Hematopoietic multipotent progenitor cell (in vitro differentiated cells): ENCODE measurements at places on chromosomes 16 and 17. TPM values are rescaled to one million over a fixed set of nuclear protein-coding genes. Genes with fewer than 3 reads are reported as not detected.

- DNase-seq = no peak
Observed at GRCh38 chr16:86013867-86014266, 114.9 kb downstream of the IRF8 start.

GRCh38 chr16:88289561-88289960 is 93.2 kb upstream of the ZNF469 start:
- DNase-seq = no peak

- DNase-seq = no peak
Observed at GRCh38 chr16:27304881-27305745, 8.7 kb upstream of the IL4R start.

CHD9NB gene
- not detected for total RNA-seq

DNA sequence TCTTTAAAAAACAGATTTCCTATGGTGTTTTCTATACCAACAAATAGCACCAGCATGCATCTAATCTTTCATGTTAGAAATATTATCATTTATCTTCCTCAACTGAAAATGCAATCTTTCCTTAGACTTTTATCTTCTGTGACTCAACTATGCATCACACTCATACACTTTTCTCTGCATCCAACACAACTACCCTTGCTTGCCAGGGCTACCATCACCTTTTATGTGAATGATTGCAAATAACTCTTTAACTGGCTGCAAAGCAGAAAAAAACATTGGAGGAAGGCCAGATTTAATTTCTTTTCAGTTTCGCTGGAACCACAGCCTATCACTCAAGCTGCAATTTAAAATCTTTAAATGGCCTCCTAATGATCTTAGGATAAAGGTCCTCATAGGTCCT is 212.9 kb downstream of the CDH8 start:
- no peak for DNase-seq
